ENCODE measurements at places on chromosomes 16 and 17. TPM values are rescaled to one million over a fixed set of nuclear protein-coding genes. Genes with fewer than 3 reads are reported as not detected.
A peak's percentile ranks its signal among the peaks of the same experiment; 100 is the strongest.

CSH1 gene
- not detected for total RNA-seq

ABCC11 gene
- total RNA-seq, result 0.10 TPM

C16orf46 gene
- total RNA-seq, result 0.17 TPM

DNA sequence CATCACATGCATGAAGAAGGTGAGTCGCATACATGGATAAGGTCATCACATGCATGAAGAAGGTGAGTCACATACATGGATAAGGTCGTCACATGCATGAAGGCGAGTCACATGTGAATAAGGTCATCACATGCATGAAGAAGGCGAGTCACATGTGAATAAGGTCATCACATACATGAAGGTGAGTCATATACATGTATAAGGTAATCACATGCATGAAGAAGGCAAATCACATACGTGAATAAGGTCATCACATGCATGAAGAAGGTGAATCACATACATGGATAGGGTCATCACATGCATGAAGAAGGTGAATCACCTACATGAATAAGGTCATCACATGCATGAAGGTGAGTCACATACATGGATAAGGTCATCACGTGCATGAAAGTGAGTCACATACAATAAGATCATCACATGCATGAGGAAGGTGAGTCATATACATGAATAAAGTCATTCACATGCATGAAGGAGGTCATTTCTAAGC lies 105.1 kb upstream of the SDK2 start:
- H3K4me3 ChIP-seq, result no peak overlapping the region
- no peak for DNase-seq
- H3K27ac ChIP-seq, result no peak overlapping the region

DNA sequence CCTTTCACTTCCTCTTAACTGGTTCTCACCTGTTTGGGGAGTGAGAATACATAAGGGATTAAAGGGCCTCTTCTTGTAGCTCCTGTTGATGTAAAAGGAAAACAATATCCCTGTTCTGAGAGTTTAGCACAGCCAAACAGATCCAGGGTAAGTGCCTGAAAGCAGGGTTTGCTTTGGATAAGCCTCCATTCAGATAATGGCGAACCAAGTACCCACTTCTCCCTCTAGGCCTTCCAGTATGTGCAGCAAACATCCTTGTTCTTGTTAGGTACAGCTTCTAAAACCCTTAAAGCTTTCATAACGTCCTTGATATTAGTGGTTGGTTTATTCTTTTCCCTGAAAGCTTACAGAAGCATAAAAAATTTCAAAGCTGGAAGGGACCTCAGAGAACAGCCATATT lies 130.6 kb upstream of the DNAH9 start:
- DNase-seq, result no peak
- H3K4me1 ChIP-seq, result no peaks in the 10 kb centered on the region
- no peak overlapping the region for H3K4me3 ChIP-seq
- H3K27me3 ChIP-seq, result no peaks in the 10 kb centered on the region
- H3K27ac ChIP-seq, result no peak overlapping the region

DNA sequence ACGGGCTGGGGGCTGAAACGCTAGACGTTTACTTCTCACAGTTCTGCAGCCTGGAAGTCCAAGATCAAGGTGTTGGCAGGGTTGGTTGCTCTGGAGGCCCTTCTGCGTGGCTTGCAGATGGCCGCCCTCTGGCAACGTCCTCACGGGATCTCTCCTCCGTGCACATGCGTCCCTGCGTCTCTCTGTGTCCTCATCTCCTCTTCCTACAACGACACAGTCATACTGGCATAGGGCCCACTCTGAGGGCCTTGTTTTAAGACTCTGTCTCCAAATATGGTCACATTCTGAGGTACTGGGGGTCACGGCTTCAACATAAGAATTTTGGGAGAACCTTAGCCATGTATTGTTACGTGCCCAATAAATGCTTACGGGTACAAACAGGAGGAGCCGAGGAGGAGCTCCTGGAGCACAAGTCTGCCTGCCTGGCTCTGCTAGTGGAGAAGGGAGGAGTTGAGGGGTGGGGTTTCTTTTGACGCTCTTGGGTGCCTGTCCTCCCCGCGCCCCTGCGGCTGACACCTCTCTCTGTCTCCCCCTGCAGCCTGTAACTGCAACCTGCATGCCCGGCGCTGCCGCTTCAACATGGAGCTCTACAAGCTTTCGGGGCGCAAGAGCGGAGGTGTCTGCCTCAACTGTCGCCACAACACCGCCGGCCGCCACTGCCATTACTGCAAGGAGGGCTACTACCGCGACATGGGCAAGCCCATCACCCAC lies 141.1 kb downstream of the NTN1 start:
- no peaks in the 10 kb centered on the region for H3K27me3 ChIP-seq
- H3K4me1 ChIP-seq, result no peaks in the 10 kb centered on the region
- H3K36me3 ChIP-seq, result no peaks in the 10 kb centered on the region
- H3K27ac ChIP-seq, result no peak overlapping the region
- H3K4me3 ChIP-seq, result no peak overlapping the region

GRCh38 chr16:14101415-14101814 lies 30.3 kb downstream of the MRTFB start:
- H3K4me1 ChIP-seq, result peaks cover 9% of the 10 kb centered on the region
- DNase-seq, result no peak
- no peaks in the 10 kb centered on the region for H3K36me3 ChIP-seq
- no peaks in the 10 kb centered on the region for H3K27me3 ChIP-seq
- H3K27ac ChIP-seq, result no peak overlapping the region

DNA sequence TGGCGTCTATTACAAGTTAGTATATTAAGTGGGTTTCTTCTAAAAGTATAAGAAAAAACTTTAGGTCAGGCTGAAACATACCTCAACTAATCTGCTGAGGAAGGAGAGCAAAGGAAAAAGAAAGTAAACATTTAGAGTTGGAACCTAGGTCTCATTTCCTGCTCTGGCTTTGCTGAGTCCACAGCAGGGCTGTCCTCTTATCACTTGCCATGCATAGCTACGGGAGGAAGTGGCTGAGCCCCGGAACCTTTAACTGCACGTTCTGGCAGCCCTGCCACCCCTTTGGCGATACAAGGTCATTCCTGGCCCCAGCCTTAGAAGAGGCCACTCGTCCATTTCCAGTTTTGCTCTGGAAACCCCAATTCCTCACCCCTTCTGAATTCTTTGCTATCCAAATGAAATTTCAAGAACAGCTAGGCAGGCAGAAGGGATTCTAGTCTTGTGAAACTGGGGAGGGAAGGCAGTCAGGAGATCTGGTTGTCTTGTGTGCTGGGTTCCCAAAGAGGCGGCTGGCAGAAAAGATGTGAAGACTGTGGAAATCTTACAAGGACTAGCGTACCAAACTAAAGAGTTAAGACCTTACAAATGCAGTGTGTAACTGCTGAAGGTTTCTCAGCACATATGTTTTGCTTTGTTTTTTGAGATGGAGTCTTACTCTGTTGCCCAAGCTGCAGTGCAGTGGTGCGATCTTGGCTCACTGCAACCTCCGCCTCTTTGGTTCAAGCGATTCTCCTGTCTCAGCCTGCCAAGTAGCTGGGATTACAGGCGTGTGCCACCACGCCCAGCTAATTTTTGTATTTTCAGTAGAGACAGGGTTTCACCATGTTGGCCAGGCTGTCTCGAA lies 19.1 kb downstream of the WIPI1 start:
- peaks cover 39% of the 10 kb centered on the region for H3K36me3 ChIP-seq
- H3K27ac ChIP-seq, result peak overlapping the region; percentile 95
- peak; percentile 73 for DNase-seq
- H3K4me1 ChIP-seq, result peaks cover 75% of the 10 kb centered on the region
- no peaks in the 10 kb centered on the region for H3K27me3 ChIP-seq
- H3K4me3 ChIP-seq, result peak overlapping the region; percentile 62

DNA sequence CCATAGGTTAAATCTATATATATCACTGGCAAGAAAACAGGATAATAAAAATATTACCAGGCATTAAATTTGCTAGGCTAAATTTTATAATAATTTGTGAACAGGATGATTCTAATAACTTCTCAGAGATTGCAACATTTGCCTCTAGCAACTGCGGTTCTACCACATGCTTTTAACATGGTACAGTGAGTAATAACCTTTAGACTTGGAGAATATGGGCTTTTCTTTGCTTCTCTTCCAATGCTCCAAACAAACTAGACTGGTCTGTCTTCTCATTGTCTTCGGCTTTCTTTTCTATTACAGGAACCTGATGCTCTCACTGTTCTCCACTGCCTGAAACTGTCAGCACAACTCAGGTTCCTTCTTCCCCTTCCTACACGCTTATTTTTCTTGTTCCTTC lies 80.6 kb downstream of the CA4 start:
- no peak overlapping the region for H3K4me3 ChIP-seq
- H3K27ac ChIP-seq, result no peak overlapping the region
- peaks cover 3% of the 10 kb centered on the region for H3K36me3 ChIP-seq
- H3K4me1 ChIP-seq, result no peaks in the 10 kb centered on the region
- no peak for DNase-seq
- H3K27me3 ChIP-seq, result no peaks in the 10 kb centered on the region

DNA sequence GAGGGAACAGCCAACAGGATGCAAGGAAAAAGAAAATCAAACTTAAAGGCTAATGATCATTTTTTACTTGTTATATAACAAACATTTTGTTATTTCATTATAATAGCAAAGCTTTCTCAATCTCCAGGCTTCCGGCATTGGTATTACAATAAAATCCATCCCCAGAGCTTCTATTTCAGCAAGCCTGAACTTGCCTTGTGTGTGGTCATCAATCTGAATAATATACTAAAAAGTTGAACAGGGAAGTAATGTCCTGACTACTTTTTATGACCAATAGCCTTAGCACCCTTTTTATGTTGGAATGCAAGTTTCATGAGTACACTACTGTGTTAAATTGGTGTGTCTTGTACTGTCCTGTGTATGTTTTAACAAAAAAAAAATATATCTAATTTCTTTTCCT lies 27.1 kb upstream of the VWA3A start:
- H3K4me1 ChIP-seq, result no peaks in the 10 kb centered on the region
- H3K4me3 ChIP-seq, result no peak overlapping the region
- peaks cover 20% of the 10 kb centered on the region for H3K36me3 ChIP-seq
- H3K27ac ChIP-seq, result no peak overlapping the region
- DNase-seq, result no peak
- H3K27me3 ChIP-seq, result no peaks in the 10 kb centered on the region

GRCh38 chr17:37261286-37261685 lies 114.5 kb upstream of the C17orf78 start:
- no peaks in the 10 kb centered on the region for H3K27me3 ChIP-seq
- H3K4me3 ChIP-seq, result no peak overlapping the region
- H3K4me1 ChIP-seq, result peaks cover 2% of the 10 kb centered on the region
- peaks cover 37% of the 10 kb centered on the region for H3K36me3 ChIP-seq
- no peak overlapping the region for H3K27ac ChIP-seq

GRCh38 chr16:69138608-69139007 lies 6.2 kb downstream of the UTP4 start:
- DNase-seq, result no peak
- peaks cover 64% of the 10 kb centered on the region for H3K36me3 ChIP-seq
- H3K4me1 ChIP-seq, result peaks cover 26% of the 10 kb centered on the region

- peaks cover 26% of the 10 kb centered on the region for H3K36me3 ChIP-seq
- peak within 1 kb of the TSS; percentile 95 for H3K27ac ChIP-seq
- H3K4me1 ChIP-seq, result peaks cover 46% of the 10 kb centered on the region
- H3K27me3 ChIP-seq, result peaks cover 1% of the 10 kb centered on the region
Observed at GRCh38 chr17:66301864-66302741, at the start of gene PRKCA. Gene PRKCA (plus strand): TSS chr17:66302613.

DNA sequence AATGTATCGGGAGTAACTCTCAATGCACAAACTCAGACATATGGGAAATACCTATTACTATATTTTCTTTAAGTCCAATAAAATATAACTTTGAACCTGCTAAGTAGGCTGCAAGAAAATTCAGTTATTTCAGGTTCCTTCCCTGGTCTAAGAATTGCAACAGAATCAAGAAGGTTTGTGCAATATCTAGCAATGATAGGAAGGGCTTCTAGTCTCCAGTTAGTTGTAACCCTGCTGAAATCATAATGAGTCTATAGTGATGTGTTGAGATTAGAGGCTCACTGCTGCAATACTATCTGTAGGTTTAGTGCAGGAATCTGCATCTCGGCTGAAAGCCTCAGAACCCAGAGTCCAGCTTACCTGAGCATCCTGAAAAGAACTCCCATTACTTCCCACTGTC lies 110.5 kb downstream of the PMP22 start:
- no peak overlapping the region for H3K27ac ChIP-seq
- no peak for DNase-seq
- no peak overlapping the region for H3K4me3 ChIP-seq

DNA sequence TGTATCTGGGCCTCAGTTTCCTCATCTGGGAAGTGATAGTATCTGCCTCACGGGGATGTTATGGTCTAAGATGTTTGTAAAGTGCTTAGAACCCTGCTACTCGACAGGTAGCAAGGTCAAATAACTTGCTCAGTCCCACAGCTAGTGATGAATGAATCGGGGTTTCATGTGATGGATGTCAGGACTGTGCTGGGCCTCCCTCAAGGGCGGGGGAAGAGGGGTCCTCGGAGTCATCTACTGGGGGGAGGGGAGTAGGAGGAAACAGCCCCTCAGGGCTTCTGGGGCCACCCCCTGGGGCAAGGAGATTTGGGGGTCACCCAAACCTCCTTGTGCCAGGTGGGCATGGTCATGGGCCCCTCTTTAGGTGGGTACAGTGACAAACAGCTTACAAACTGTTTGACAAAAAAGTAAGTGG lies 732 bp downstream of the PNPO start:
- H3K27me3 ChIP-seq, result no peaks in the 10 kb centered on the region
- H3K36me3 ChIP-seq, result peaks cover 20% of the 10 kb centered on the region
- H3K4me3 ChIP-seq, result peak overlapping the region; percentile 91
- peak overlapping the region; percentile 85 for H3K27ac ChIP-seq
- H3K4me1 ChIP-seq, result peaks cover 53% of the 10 kb centered on the region
- DNase-seq, result no peak

GRCh38 chr16:26961459-26961858 lies 105.3 kb upstream of the C16orf82 start:
- no peaks in the 10 kb centered on the region for H3K4me1 ChIP-seq
- H3K27ac ChIP-seq, result no peak overlapping the region
- H3K36me3 ChIP-seq, result no peaks in the 10 kb centered on the region
- no peak overlapping the region for H3K4me3 ChIP-seq

All from activated CD4-positive, alpha-beta T cell treated with anti-CD3 and anti-CD28 coated beads, Interleukin-2, amount 10 ng/mL, durations not matched to agents 7 days and 5 days (primary cell).